ENCODE measurements at places on chromosomes 11 and 22.

GRCh38 chr11:41449483-41450050 is 9.9 kb downstream of the LRRC4C start:
- no peak for DNase-seq

GRCh38 chr11:10658621-10659338 is 34.8 kb downstream of the IRAG1 start:
- DNase-seq = no peak

- DNase-seq = no peak
Observed at GRCh38 chr11:1727096-1727690, 23.2 kb downstream of the IFITM10 start.

DNA sequence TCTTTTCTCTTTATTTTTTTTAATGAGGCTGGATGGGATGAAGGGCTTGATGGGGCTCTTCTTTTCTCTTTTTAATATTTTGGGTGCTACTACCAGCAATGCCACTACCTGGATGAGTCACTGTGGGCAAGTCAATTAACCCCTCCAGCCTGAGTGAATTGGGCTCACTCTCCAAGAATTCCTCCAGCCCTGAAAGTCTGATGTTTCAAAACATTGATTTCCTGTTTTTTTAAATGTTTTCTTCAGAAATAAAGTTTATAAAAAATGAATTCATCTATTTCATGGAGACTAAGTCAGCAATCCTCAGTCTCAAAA is 812 bp upstream of the OR5A2 start:
- DNase-seq = no peak

- no peak for DNase-seq
Observed at GRCh38 chr22:49587421-49587820, 240.3 kb downstream of the BRD1 start.

GRCh38 chr11:12420706-12421105 is 43.3 kb downstream of the PARVA start:
- DNase-seq = no peak

DNA sequence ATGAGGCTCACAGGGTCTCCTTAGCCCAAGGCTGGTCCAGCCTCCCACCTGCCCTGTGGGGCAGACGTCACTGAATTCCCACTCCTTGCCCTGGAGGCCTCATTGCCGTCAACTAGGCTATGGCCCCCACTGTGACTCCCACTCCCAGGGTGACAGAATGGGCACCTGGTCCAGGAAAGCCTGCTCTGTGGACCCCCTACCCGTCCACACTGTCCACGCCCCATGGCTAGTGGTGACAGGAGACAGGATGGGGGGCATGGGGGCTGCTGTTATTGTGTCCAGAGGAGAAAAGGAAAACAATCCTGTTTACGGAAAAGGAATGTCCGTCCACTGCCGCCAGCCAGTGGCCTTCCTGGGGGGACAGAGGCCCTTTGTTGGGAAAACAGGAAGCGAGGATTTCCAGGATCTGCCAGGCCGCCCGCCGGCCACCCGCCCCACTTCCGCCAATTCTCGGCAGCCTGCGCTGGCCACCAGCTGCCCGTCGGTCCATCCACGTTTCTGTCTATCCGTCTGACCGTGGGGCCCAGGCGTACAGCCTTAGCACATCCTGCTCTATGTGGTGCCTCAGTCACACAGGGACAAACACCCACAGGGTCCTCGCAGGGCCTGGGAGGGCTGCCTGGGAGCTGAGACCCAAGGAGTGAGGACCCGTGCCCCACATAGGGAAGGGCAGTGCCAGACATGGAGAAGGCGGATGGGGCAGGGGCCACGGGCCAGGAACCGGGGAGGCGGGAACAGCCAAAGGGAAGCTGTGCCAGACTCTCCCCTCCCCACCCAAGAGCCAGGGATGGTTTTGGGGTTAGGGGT is 19.5 kb downstream of the CRELD2 start:
- DNase-seq = no peak

- no peak for DNase-seq
Observed at GRCh38 chr11:26696330-26696729, 25.5 kb downstream of the SLC5A12 start.

GRCh38 chr11:62560566-62561103 is 13.1 kb downstream of the EEF1G start:
- peak; percentile 51 for DNase-seq

- no peak for DNase-seq
Observed at GRCh38 chr22:27195094-27195493, 537.7 kb downstream of the MIAT start.

- no peak for DNase-seq
Observed at GRCh38 chr22:38080850-38081635, 2.9 kb downstream of the SLC16A8 start.

DNA sequence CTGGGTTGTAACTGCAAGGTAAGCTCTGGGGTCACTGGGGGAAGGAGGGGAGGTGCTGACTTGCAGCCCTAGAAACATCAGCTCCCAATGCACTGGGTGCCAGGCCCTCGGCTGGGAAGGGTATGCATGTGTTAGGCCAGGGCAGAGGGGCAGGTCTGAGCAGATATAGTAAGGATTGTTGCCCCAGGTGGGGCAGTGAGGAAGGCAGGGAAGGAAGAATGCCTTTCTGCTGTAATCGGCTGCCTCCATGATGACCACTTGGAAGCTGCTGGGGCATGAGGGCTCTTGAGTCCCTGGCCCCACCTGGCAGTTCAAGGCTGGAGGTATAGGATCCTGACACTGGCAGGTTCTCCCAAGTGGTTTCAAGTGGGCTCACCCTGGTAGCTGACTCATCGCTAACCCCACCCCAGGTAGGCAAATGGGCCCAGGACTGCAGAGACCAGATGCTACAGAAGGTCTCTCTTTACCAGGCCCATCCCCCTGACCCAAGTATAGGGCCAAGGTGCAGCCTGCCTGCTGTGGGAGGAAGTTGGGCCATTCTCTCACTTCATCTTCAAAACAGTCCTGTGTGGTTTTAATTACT is 56.7 kb downstream of the TIMP3 start:
- DNase-seq = no peak

DNA sequence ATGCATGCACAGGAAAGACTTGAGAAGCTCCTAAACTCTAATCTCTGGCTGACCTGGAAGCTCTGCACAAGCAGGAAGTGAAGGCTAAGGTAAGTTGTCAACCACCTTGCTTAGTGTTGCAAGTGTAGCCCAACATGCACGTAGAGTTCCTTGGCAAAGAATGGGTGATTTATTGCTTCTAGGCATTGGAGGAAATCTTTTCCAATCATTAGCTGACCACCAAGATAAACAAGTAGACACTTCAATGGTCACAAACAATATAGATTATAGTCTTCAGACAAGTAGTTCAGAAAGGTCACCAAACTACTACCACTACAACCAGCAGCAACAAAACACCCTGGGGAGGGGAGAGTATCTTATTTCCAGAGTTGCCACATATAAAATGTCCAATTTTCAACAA is 105.6 kb downstream of the STK33 start:
- no peak for DNase-seq

DNA sequence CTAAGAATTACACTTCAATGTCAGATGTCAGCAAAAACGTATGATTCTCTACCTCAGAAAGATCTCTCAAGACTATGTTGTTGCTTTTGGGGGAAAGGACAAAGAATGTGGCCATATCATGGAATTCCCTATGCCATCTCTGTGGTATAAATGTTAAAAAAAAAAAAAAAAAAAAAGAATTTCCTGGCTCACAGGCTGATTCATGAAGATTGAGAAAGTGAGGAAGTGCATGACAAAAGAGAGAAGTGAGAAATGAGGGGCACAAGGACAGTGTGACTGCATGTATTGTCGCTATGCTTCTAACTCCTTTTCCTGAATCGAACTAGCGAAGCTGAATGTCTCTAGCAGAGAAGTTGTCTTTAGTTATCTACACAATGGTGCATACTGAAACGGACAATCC is 80.6 kb upstream of the CARD18 start:
- DNase-seq = no peak

- no peak for DNase-seq
Observed at GRCh38 chr22:17957204-17957603, 67.2 kb downstream of the MICAL3 start.

- DNase-seq = no peak
Observed at GRCh38 chr11:64034411-64034811, 1.3 kb upstream of the FLRT1 start.

- DNase-seq = no peak
Observed at GRCh38 chr11:34659096-34659733, 38.3 kb downstream of the EHF start.

GRCh38 chr11:46413760-46414465 is 22.3 kb upstream of the CHRM4 start:
- DNase-seq = no peak

DNA sequence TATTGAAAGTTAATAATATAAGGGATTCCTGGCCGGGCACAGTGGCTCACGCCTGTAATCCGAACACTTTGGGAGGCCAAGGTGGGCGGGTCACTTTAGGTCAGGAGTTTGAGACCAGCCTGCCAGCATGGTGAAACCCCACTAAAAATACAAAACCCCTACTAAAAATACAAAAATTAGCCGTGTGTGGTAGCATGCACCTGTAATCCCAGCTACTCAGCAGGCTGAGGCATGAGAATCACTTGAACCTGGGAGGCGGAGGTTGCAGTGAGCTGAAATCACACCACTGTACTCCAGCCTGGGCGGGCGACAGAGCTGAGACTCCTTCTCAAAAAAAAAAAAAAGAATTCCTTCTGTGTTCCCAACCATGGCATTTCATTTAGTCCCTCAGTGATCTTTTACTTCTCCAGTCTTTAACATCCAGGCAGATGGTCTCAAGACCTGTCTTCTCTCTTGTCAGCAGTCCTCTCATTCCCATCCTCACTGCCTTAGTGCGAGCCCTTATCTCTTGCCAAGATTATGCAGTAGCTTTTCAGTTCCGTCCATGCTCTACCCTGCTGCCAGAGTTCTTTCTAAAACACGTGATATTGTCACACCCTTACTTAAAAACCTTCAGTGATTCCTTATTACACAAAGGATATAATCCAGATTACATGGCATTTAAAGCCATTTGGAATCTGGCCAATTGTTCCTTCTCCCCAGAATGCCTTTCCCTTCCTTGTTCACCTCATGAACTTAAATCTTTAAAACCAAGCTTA is 17.9 kb downstream of the RTN3 start:
- DNase-seq = no peak

DNA sequence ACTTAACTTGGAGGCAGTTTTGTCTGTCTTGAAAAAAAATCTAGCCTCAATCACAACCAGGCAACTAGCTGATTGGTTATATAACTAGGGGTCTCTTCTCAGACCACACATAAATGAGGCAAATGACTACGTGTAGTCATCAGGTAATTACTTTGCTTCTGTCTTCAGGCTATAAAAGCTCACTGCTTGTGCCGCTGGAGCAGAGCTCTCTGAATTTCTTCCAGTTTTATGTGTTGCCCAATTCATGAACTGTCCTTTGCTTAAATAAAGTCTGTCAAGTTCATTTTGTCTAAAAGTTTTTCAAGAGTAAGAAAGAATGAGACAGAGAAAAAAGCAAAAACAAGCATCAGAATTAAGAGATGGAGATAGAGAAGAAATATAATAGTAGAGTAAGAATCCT is 93.4 kb downstream of the MUC15 start:
- DNase-seq = no peak

- DNase-seq = no peak
Observed at GRCh38 chr11:108788565-108789199, 123.8 kb downstream of the DDX10 start.

DNA sequence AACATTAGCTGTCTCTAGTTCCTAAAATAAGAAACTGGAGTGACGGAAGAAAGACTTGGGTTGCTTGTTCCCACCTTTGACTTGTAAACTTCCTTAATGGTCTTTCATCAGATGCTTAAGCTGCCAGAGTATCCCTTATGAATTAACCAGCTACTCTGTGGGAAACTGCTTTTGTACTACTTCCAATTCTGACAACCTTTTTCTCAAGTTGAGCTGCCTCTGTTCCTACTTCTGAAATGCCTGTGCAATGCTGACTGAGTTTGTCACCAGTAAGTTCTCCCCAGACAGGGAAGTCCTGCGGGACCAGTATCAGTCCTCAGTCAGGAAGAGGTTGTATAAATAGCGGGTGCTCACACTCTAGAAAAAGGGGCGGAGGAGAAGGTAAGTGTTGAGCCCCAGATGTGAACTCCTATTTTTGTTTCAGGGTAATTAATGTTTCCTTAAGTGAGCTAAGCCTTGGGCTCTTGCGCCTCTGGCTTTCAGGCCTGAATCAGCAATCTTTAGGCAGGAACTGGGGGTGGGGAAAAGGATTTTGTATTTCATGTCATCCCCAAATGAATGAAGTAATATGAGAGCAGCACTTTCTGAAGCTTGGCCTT is 67.2 kb downstream of the CECR2 start:
- no peak for DNase-seq

- no peak for DNase-seq
Observed at GRCh38 chr11:6448574-6448973, 7.8 kb upstream of the HPX start.

GRCh38 chr11:61497473-61497872 is 11.1 kb upstream of the LRRC10B start:
- DNase-seq = no peak

GRCh38 chr11:115618428-115618827 is 114.2 kb upstream of the CADM1 start:
- no peak for DNase-seq

DNA sequence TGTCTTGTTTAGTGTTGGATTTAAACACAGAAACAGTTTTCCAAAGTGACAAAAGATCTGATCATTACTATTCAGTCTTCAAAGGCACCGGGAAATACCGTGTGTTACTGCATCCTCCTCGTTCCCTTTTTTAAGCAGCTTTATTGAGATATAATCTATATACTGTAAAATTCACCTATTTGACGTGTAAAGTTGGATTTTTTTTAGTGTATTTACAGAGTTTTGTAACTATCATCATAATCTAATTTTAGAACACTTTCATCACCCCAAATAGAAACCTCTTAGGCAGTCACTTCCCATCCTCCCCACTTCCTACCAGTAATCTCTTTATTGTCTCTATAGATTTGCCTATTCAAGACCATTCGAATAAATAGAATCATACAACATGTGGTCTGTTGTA is 1.4 kb downstream of the ANO5 start:
- DNase-seq = no peak

DNA sequence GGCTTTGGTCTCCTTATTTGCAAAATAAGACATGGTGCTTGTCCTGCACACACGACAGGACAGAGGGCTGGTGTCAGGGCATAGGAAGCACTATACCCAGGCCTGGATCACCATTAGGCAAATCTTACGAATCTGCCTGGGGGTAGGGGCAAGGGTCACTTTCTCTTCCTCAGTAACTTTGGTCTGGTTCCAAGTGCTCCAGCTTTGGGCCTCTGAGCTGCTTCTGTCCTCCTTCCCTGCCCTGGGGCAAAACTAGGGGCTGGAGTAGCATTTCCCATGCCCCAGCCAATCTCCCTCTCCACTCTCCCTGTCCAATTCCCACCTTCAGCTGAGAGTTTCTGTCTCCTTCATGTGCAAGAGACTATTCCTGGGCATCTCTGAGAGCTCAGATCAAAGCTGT is 123.7 kb upstream of the NECTIN1 start:
- no peak for DNase-seq

- DNase-seq = no peak
Observed at GRCh38 chr11:99422581-99423427, 402.1 kb downstream of the CNTN5 start.

All from NK-92 treated with Interleukin-12 subunit alpha and Interleukin-12 subunit beta, amount 100 ng/mL, for 24 hours (cell line).